ENCODE measurements at places on chromosomes 2 and 18.

DNA sequence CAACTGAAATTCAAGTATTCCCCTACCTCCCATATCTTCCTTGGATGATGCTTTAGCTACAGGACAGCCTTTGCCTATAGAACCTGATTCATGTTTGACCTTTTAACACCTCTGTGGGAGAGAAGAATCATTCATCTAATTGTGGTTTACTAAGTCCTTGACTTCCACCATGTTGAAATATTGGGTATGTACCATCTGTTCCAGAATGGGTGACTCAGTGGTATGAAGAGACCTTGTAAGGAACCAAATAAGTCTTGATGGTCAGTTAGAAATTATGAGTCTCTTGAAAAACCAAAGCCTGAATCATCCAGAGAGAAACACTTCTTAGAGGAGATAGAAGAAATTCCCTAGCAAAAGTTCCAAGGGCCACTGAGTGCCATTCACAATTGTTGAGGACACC is 27.5 kb downstream of the STAMBP start:
- DNase-seq, result no peak

- peak; percentile 22 for DNase-seq
Measured at GRCh38 chr2:223837287-223838061, at the start of gene AP1S3. TSS of gene AP1S3 (minus strand) at chr2:223837582. CDS start at chr2:223837450, 132 bp downstream.

DNA sequence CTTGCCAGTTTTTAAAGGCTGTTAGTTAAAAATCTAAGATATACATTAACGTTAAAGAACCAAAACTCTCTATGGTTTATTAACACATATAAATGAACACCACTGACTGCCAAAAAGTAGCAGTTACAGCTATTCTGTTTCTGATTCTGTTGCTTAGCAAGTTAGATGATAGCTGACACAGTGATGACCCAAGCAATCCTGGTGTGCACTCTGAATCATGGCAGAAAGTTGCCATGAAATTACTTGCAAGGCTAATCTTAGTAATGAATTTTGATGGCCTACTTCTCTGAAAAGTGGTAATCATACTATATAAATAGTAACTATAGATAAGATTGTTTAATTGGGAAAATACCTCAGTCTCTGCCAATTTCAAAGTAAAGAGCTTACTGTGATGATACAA is 57.7 kb downstream of the ROCK2 start:
- no peak for DNase-seq

GRCh38 chr18:9366126-9366714 is 31.6 kb downstream of the TWSG1 start:
- no peak for DNase-seq

DNA sequence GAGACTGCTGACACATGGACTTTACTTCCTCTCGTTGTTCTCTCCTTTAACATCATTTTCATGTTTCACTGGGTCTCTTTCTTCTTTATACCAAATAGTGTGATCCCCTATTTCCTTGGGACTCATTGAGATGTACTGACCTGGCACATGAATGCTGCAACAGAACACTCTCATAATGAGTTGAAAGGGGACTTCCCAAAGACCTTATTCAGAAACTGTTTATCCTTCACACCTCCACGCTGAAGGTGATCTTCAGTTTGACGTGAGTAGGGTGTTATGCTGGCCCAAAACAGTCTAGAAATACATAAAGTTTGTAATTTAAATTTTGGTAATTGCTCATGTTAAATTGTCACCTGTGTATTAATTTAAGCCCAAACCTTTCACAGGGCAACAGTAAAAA is 1096.8 kb upstream of the GYPC start:
- no peak for DNase-seq

DNA sequence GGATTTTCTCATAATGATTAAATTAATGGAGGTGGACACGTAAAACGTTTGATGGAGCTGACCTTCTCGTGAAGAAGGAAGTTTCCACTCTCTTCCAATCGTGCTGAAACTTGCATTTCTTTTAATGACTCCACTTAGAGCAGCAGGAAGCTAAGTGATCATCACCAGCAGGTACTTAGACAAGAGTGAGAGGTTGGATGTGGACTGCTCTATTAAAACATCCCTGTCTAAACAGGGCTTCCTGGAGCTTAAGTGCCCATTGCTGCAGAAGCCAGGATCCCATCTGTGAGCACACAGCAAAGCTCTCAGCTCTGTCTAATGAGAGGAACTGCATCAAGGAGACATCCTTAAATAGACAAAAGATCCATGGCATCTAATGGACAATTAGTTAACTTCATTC is 1539.5 kb upstream of the CELF4 start:
- no peak for DNase-seq

DNA sequence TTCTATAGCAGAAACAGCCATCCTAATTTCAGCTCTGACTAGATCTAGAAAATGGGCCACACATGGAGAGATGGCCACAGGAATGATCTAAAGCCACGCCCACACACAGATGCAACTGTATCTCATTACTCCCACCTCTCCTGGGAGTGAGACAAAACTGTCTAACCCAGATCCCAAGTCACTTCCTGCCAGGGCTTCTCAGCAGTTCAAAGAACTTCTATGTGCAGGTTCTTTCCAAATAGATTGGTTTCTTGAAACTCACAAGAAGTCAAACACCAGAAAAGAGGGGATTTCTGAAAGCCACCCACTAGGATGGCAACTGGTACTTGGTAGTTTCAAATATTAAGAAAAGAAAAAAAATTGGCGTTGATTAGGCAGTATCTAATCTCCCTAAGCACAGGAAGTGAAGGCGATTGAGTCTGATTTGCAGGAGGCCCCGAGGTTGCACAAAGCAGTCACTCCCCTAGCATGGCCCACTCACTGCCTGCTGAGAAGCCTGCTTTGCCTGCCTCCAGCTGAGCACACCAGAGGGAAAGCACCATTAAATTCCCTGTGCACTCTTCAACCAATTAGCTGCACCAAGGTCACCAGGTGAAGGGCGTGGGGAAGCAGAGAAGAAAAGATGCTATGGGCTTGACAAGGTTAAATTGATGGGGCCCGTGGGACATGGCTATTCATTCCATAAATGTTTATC is 51.1 kb downstream of the PAPOLG start:
- no peak for DNase-seq

GRCh38 chr2:101251844-101252407 is 760 bp upstream of the CNOT11 start:
- DNase-seq, result no peak

DNA sequence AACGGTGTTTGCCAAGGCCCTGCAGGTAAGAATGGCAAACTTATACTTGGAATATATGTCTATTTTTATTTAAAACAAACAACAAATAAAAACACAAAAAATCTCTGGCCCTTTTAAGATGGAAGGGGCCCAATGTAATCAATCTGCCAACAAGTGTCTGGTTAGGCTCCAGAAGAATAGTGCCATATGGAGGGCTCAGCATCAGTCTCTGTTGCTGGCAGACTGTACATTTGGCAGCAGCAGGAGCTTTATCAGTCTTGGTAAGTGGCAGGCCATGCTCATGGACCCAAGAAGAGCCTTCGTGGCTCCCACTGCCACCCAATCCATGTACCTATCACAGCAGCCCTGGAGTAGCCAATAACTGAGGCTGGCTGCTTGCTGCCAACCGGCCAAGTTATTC is 101.1 kb downstream of the GALNT3 start:
- DNase-seq, result no peak

DNA sequence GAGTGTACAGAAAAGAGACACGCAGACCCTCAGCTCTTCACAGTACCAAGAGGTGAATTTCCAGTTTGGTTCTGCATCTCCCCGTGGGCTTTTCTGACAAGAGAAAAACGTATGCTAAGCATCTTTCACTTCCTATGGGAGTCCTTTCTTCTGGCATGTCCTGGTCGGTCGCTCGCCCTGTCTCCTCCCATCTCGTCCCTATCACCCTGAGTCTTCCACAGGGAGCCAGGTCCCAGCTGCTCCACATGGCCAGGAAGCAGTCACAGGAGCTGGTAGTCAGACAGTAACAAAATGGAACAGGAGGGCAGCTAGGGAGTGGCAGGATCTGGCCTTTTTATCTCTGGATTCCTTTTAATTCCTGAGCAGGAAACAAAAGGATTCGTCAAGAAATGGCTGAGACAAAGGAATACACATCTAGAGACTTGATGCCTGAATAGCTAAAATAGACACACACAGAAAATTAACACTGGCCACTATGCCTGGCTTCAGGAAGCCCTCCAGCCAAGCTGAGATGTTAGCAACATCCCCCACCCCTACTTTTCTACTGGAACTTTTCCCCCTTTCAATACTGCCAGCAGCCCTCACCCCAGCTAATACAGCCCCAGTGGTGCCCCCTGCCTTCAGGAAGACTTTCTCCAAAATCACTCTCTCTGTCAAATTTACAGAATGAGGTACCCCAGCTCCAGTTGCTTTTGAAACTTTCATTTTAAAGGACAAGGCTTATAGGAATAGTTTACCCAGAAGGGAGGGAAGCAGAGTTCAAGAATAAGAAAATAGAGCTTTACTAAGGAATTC is 136.1 kb downstream of the DNER start:
- no peak for DNase-seq

- no peak for DNase-seq
Measured at GRCh38 chr2:172806996-172807395, 71.4 kb downstream of the RAPGEF4 start.

DNA sequence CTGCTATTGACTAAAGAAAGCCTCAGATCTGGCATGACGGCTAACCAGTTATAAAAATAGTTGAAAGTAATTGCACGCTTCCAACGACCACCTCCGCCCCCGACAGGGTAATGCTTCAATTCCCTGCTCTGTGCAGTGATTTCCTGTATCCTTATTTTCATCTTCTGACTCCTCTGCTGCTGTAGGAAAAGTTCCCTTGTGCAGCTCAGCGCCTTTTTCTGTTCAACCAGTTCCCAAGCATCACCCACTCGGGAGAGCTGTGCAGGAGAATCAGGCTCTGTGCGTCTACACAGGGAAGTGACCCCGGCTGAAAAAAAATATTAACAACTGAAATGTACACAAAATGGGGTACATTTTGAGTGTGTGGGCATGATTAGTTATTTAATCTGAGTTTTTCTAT is 91.3 kb upstream of the COPS8 start:
- no peak for DNase-seq

GRCh38 chr2:56713161-56713676 is 529.4 kb downstream of the CCDC85A start:
- DNase-seq, result no peak

GRCh38 chr2:234544659-234545611 is 48.1 kb upstream of the ARL4C start:
- DNase-seq, result no peak

GRCh38 chr2:225165052-225165451 is 122.8 kb upstream of the DOCK10 start:
- DNase-seq, result no peak

DNA sequence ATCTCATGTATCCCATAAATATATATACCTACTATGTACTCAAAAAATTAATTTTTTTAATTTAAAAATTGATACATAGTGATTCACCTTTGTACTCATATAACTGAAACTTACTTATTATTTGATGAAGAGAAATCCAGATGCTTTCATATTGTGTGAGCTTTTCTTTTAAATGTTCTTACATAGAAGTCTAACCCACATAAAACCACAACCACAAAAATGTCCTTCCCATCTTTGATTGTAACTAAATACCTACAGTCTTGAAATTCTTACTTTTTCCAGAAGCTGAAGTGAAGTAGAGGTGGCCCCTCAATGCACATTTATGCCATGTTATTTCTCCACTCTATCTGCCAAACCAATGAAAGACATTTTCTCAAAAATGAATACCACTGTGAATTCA is 117.9 kb upstream of the COL5A2 start:
- no peak for DNase-seq

DNA sequence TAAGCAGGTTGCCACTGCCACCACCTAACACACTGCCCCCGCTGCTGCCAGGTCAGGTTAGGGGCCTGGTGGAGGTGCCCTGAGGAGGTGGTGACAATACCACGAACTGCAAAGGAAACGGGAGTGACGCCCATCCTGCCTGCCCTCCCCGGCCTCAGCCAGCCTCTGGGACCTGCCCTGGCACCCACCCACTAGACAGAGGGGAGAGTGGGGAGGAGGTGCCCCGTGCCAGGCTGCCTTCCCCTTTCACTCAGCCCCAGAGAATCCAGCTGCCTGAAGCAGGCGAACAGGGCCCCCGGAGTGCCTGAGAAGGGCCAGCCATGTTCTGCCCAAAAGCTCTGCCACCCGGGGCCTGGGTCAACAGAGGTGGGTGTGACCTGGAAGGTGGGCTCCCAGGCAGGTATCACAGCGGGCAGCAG is 44.5 kb upstream of the FOSL2 start:
- no peak for DNase-seq

DNA sequence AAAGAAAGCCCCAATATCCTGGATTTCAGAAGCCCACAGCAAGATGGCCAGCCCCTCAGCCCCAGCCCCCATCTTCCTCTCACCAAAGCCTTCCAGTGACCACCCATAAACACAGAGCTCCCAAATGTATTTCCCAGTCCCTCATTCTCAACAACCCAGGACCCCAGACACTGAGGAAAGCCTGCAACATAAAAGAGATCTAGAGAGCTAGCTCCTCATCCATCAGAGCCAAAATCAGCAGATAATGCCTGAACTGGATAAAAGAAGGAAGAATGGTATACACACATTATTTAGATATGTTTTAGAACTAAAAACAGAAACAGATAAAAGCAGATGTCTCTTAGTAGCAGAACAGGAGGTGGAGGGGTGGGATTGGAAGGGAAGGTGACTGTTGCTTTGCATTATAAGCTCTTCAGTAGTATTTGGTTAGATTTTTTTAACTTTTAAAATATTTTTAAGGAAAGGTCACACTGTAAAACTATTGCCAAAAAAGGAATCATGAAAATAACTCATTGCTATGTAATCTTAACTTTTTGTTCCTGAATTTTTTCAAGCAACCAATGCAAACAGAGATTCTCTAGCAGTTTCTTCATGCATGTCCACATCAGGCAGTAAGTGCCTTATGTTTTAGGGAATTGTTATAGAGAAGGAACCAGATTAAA is 144.2 kb upstream of the PKDCC start:
- DNase-seq, result no peak

GRCh38 chr2:53315149-53315548 is 452.5 kb upstream of the CHAC2 start:
- no peak for DNase-seq

DNA sequence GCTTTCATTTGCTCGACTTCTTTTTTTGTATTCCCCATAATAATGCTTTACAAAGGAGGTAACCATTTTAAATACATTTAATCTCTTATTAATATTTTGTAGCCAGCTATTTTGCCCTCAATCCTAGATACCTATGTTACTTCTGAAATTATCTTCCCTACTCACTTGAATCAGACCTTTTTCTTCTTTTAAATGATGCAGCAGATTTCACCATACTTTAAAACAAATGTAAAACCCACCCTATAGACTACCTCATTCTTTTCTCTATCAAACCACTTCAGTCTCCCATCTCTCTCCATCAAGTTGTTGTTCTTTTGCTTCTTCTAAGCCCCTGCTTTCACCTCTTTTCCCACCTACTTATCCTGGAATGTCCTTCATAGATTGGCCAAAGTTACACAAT is 151.5 kb upstream of the DNMT3A start:
- no peak for DNase-seq

DNA sequence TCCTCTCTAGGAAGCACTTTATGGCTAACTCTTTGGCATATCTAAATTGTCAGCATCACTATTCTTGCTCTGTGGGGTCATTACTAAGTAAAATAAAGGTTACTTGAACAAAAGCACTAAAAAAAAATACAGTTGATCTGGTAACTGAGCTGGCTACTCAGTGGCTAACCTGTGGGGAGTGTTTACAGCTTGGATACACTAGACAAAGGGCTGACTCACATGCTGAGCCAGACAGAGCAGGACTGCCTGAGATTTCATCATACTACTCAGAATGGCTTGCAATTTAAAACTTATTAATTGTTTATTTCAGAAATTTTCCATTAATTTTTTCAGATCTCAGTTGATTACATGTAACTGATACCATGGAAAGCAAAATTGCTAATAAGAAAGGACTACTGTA is 1690.4 kb upstream of the SLC39A10 start:
- no peak for DNase-seq
